PC-9 (cell line): ENCODE measurements at places on chromosomes 11 and 22.
A peak's percentile ranks its signal among the peaks of the same experiment; 100 is the strongest.

DNA sequence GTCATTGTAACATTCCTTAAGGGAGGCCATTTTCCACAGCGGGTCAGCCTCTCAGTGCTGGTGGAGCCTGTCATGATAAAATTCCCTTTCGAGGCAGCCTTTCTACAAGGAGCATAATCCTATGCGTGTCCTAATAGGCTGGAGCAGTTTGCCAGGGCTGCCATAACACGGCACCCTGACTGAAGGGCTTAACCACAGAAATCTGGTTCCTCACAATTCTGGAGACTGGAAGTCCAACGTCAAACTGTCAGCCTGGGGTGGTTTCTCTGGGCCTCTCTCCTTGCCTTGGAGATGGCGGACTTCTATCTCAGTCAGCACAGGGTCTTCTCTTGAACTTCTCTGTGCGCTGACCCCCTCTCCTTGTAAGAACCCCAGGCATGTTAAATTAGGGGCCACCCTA, 1.4 kb upstream of the RGL4 start:
- no peaks in the 10 kb centered on the region for H3K27me3 ChIP-seq
- no peak overlapping the region for H3K4me3 ChIP-seq
- DNase-seq = no peak
- no peak overlapping the region for H3K27ac ChIP-seq
- no peaks in the 10 kb centered on the region for H3K4me1 ChIP-seq

- H3K36me3 ChIP-seq = no peaks in the 10 kb centered on the region
- H3K4me3 ChIP-seq = no peak overlapping the region
- no peaks in the 10 kb centered on the region for H3K27me3 ChIP-seq
- H3K27ac ChIP-seq = no peak overlapping the region
- no peak for DNase-seq
- H3K4me1 ChIP-seq = no peaks in the 10 kb centered on the region
Observed at GRCh38 chr11:22192289-22192641, 620 bp upstream of the ANO5 start.

DNA sequence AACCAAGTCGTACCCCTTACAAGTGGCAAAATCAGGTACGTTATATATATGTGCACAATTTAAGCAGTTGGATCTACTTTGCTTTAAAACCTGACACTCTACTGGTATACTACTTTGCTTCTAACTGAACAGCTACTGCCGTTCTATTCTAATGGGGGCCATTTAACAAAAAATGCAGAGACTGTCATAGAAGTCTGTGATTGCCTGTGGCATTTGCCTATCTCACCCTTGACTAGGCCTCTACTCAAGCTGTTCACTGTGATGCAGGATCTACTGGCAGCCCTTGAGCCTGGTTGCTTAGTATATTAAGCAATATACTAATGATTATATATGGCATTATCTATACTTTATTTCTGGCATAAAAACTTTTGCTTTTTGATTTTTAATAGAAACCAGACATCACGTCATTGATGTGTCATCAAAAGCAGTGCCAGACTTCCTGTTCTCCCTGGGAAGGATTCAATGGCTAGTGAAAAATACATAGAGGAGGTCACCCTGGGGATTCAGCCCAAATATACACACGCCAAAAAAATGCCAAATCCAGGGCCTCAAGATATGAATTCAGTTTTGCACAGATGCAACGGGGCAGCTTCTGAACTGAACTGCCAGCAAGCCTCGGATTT, 40.0 kb upstream of the FIBIN start:
- no peak for DNase-seq
- H3K4me3 ChIP-seq = no peak overlapping the region
- H3K36me3 ChIP-seq = no peaks in the 10 kb centered on the region
- no peaks in the 10 kb centered on the region for H3K27me3 ChIP-seq
- H3K27ac ChIP-seq = no peak overlapping the region

GRCh38 chr11:69000831-69001242, 12.2 kb downstream of the MRGPRF start:
- peak; percentile 43 for DNase-seq
- H3K4me3 ChIP-seq = no peak overlapping the region
- H3K27ac ChIP-seq = no peak overlapping the region
- no peaks in the 10 kb centered on the region for H3K4me1 ChIP-seq

DNA sequence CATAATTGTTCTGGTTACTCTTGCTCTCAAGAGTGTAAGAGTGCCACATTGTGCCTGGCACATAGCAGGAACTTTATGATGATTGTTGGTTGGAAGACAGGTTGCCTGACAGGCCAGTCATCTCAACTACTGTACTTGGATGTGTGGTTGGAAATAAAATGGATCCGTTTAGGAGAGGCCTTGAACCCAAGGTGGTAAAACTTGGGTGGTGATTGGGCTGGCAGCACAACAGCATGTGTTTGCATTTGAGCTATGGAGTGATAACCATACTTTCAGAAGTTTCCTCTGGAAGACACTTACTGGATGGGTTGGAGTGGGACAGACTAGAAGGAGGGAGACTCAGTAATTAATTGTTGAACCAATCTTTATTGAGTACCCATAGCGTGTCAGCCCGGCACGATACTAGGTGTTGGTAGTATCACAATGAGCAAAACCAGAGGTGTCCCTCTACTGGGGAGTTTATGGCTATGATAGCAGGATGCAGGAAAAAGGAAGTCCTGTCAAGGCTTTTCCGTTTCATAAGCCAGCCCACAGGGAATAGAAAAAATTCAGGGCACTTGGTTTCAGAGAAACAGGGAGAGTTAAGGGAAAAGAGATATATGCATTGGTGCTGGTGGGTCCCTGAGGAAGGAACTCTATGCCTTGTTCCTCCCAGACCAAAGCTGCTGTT, 3.1 kb upstream of the TMEM109 start:
- no peak overlapping the region for H3K27ac ChIP-seq
- peaks cover 27% of the 10 kb centered on the region; the same call in 1 of the 2 replicates for H3K27me3 ChIP-seq
- no peaks in the 10 kb centered on the region for H3K36me3 ChIP-seq
- H3K4me3 ChIP-seq = no peak overlapping the region

DNA sequence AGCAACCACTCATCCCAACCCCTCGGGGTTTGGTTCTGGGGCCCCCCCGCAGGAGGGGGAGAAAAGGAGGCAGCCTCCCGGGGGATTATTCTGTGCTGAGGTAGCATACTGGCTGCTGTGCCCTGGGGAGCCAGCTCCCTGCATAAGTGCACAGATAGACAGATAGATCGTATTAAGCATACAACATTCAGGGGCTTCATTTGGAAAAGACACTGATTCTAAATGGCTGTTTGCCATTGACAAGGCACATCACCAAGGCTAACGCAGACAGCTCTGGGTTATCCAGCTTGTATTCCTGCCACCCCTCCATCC, 547.9 kb downstream of the BUD13 start:
- H3K4me1 ChIP-seq = no peaks in the 10 kb centered on the region
- no peak overlapping the region for H3K27ac ChIP-seq
- no peaks in the 10 kb centered on the region for H3K36me3 ChIP-seq
- peaks cover 45% of the 10 kb centered on the region for H3K27me3 ChIP-seq

DNA sequence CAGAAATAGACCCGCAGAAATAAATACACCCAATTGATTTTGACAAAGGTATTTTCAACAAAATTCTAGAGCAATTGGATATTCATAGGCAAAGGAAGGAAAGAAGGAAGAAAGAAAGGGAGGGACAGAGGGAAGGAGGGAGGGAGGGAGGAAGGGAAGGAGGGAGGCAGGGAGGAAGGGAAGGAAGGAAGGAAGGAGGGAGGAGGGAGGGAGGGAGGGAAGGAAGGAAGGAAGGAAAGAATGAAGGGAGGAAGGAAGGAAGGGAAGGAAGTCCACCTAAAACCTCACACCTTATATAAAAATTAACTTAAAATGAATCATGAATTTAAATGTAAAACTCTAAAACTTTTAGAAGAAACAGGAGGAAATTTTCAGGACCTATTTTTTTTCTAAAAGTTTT, 94.2 kb upstream of the USP47 start:
- no peak overlapping the region for H3K27ac ChIP-seq
- no peak for DNase-seq
- H3K4me3 ChIP-seq = no peak overlapping the region
- no peaks in the 10 kb centered on the region for H3K4me1 ChIP-seq
- no peaks in the 10 kb centered on the region for H3K36me3 ChIP-seq

DNA sequence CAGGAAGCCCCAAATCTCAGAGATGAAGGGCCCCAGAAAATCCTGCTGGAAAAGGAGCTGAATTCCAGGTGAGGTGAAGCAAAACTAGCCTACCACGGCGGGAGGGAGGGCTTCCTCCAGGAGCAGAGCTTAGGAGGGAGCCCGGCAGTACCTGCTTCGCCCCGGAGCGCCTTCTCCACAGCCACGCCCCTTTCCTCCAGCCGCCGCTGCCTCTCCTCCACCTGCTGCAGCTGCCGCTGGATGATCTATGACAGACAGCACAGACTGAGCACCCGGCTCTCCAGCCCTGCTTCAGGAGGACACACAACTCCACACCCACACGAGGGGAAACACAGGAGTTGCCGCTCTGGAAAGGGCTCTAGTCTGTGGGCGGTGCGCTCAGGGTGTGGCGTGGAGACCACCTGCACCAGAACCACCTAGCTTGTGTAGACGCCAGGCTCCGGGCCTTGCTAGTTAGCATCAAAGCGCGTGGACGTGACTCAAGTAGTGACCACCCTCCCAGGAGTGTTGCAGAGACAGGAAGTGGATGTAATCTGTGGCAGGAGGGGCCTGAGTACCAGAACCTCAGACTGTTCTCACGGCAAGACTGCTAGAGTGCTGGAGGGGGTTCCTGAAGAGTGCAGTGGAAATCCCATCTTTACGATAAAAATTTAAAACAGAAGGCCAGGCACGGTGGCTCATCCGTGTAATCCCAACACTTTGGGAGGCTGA, 34.6 kb upstream of the BID start:
- no peak overlapping the region for H3K27ac ChIP-seq
- H3K27me3 ChIP-seq = no peaks in the 10 kb centered on the region
- no peak for DNase-seq
- no peak overlapping the region for H3K4me3 ChIP-seq
- H3K36me3 ChIP-seq = no peaks in the 10 kb centered on the region

DNA sequence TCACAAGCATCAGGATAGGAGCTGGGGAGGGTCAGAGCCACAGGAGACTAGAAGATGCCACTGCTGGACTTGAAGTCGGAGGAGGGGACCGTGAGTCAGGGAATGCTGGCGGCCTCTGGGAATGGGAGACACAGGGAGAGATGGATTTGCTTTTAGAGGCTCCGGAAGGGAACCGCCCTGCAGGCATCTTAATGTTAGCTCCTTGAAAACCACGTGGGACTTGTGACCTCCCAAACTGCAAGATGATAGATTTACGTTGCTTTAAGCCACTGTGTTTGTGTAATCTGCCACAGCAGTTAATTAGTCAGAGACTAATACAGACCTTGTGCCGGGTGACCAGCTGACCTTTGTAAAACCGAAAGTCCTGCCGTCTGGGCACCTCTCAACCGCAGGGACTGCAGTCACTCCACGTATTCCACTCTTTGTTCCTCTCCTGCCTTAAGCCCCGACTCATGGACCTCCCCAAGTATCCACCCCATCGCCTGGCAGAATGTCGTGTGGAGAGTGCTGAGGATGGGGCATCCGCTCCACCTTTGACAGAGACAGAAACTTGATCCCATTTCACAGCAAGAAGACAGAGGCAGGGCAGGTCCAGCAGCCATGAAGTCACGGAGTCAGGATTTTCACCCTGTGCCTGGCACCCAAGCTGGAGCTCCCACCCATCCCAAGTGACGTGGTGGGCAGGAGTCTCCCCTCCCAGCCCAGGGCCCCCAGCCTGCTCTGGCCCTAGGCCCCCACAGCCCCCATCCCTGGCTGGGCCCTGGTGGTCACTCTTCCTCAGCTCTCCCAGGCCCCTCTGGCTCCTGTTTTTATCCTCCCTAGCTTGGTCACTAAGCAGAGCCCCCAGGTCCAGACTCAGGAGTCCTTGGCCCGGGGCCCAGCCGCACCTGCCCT, 19.4 kb upstream of the CTSD start:
- H3K27me3 ChIP-seq = no peaks in the 10 kb centered on the region
- H3K4me3 ChIP-seq = peak overlapping the region; percentile 24; the same call in 1 of the 2 replicates
- peak overlapping the region; percentile 54 for H3K27ac ChIP-seq

DNA sequence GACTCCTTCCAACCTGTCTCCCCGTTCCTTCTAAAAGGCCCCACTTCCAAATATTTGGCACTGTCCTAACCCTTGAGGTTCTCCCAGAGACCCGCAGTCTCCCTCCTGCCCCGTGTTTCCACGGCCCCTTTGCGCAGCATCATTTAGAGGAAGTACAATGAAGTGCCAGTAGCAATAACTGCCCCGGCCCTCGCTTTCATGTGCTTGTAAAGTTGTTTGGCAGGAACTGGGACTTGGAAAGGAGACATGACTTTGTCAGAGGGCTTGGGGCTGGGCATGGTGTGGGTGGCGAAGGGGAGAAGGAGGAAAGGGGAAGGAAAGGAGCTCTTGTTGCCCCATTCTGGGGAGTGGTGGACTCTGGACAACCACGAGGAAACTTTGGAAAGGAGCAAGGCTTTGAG, 2.6 kb downstream of the CD44 start:
- H3K36me3 ChIP-seq = peaks cover 39% of the 10 kb centered on the region
- peak; percentile 58 for DNase-seq
- peak overlapping the region; percentile 70 for H3K4me3 ChIP-seq

GRCh38 chr22:27045103-27045947, 387.9 kb downstream of the MIAT start:
- H3K36me3 ChIP-seq = no peaks in the 10 kb centered on the region
- H3K27ac ChIP-seq = no peak overlapping the region
- H3K27me3 ChIP-seq = no peaks in the 10 kb centered on the region
- DNase-seq = peak; percentile 38
- no peak overlapping the region for H3K4me3 ChIP-seq

DNA sequence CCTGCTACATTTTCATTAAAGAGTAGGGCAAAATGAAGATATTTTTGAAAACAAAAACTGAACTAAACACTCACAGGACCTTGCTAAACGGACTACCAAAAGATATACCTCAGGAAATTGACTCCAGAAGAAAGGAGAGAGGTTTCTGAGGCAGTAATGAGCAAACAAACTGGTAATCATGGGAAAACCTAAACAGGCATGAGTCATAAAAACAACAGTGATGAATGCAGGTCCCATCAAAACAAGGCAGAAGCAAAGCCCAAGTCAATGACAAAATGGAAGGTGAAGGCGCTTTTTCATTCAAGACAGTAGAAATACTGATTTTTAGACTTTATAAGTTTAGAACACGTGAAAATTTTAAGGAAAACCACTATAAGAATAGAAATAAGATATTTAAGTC, 104.5 kb downstream of the EFCAB6 start:
- no peaks in the 10 kb centered on the region for H3K36me3 ChIP-seq
- H3K4me3 ChIP-seq = no peak overlapping the region
- H3K27ac ChIP-seq = no peak overlapping the region
- H3K4me1 ChIP-seq = no peaks in the 10 kb centered on the region
- H3K27me3 ChIP-seq = peaks cover 27% of the 10 kb centered on the region; the same call in 1 of the 2 replicates

DNA sequence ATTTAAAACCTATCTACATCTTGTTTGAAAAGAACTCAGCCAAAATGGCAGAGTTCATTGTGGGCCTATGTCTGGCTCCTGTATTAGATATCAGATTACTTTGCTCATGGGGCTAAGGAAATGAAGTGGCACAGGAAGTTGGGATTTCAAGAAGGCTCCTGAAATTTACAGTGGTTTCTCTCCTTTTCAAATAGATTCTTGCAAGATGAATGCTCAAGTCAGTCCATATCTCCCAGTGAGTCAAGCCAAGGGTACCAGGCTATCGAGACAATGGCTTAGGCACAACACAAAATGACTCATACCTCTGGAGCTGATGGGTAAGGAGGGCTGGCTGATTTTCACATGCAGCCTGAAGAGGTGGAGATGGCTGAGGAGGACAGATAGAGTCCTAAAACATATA, 24.1 kb upstream of the APOA1 start:
- no peak for DNase-seq
- H3K4me3 ChIP-seq = no peak overlapping the region
- H3K4me1 ChIP-seq = 0 out of 2 replicates have a peak, but pooled peaks cover 6% of the 10 kb centered on the region
- H3K27me3 ChIP-seq = no peaks in the 10 kb centered on the region
- 0 out of 2 replicates have a peak overlapping the region, but pooled peaks have one; percentile 2 for H3K27ac ChIP-seq
